Epithelial cell of proximal tubule (primary cell): ENCODE measurements at places on chromosomes 4 and X. TPM values are rescaled to one million over a fixed set of nuclear protein-coding genes. Genes with fewer than 3 reads are reported as not detected.

The HPF1 gene
- total RNA-seq, result 37.2 and 58.2 TPM in 2 replicates

- no peak for DNase-seq
Observed at GRCh38 chr4:125689805-125690204, 375.1 kb downstream of the FAT4 start.

The FAM90A26 gene
- not detected in 2 replicates for total RNA-seq

The MTNR1A gene
- total RNA-seq, result 0.36 TPM in 1 of 2 replicates, not detected in the other

The USP17L26 gene
- not detected in 2 replicates for total RNA-seq

DNA sequence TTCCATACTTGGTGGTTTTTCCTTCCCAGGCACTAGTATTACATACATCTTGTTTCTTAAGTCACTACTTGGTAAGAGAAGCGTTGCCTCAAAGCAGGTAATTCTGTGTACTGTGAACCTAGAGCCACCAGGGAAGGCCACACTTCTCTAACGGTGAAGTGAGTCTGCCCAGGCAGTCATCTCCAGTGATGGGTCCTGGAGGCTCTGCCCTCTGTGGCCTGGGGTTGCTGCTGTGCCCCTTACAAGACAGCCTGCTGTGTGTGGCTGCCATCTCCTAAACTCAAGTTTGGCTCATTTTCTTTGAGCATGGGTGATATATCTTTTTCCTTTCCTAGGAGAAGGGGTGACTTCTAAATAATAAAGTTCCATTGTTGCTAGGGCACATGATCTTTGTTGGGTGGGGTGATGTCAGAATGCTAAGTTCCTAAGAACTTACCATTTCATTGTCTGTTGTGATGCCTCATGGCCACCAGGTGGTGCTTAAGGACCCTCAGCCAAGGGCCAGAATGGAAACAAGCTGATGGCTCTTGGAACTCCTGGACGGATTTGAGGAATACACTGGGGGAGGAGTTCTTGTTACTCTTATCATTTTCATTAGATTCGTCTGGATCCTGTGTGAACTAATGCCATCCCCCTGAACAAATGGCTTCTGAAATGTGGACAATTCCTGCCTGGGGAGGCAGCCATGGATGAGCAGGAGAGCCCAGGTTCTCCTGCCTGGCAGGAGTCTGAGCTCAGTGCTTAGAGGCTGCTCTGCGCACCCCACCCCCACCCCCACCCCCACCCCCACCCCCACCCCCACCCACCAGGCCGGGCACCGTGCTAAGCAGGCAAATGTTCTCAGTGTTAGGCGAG lies 41.1 kb upstream of the WDR1 start:
- DNase-seq, result peak; percentile 32

The TMPRSS11B gene
- total RNA-seq, result not detected in 2 replicates
